ENCODE measurements at places on chromosomes 7 and 10.

GRCh38 chr10:18607503-18608378 is 43.6 kb downstream of the NSUN6 start:
- DNase-seq = no peak

DNA sequence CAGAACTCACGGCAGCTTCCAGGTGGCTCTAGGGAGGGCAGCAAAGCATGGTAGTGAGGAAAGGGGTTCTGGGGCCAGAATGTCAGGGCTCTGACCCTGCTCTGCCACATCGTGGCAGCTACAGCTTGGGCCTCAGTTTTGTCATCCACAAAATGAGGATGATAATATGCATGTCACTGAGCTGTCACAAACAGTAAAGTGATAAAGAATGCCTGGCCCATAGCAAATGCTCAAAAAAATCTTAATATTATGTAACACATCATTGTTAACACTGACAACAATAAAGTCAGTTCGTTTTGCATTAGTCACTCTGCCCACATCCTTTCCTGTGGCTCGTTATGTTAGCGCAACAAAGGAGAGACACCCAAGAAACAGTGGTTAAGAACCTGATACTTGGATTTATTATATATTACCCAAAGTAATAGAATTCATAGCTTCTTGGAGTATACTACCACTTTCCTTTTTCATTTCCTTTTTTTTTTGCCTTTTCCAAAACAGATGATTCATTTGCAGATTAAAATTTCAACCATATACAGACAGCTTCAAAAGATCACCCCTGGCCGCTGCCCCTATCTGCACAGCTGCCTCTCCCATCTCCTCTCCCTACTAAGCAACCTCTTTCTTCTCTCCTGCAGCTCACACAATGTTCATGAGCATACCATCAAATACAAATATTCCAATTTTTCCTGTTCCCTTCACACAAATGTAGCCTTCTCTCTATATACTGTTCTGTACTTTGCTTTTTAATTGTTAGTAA is 45.5 kb upstream of the DDC start:
- DNase-seq = no peak

DNA sequence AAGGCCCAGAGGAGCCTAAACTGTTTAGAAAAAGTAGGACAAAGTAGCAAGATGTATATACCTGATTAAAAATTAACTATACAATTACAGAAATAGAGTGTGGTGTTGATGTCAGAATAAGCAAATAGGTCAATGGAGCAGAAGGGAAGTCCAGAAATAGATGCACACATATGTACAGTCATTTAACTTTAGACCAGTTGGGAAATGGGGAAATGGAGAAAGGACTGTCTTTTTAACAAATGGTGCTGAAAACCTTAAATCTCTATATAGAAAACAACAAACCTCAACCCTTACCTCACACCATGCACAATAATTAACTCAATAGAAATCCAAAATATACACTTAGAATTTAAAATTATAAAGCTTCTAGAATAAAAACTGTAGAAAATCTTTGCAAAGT is 72.2 kb downstream of the CH25H start:
- no peak for DNase-seq

DNA sequence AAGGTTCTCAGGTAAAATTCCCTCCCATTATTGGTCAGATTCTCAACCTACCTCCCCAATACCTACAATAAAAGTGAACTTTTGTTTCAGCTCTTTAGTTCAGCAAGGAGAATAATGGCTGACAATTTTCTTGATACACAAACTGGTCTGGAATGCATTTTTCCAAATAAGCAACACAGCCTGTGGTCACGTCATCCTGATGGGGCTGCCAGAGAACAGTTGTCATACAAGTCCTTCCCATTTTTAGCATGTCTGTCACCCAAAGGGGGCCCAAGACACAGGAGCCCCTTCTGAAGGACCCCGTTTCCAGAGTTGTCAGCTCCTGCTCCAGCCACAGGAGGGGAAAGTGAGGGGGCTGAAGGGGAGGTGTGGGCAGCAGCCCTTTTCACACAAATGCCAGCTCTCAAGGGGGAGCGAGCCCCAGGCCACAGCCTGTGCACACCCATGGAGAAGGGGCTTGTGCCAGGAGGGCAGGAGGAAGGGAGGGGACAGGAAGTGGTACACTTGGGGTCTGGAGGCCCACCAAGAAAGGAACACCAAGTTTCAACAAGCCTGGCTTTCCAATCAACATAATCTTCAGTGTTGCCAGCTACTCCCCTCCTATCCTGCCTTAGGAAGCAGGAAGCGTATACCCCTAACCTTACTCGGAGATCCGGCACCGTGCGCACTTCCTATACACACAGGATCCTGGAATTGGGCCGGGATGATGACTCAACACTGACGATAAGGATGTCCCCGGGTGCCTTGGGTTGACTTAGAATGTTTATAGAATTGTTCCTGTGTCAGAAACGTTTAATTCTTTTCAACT is 43.4 kb upstream of the PDLIM1 start:
- DNase-seq = no peak

- peak; percentile 32 for DNase-seq
Measured at GRCh38 chr7:2803755-2804154, 40.4 kb downstream of the GNA12 start.

DNA sequence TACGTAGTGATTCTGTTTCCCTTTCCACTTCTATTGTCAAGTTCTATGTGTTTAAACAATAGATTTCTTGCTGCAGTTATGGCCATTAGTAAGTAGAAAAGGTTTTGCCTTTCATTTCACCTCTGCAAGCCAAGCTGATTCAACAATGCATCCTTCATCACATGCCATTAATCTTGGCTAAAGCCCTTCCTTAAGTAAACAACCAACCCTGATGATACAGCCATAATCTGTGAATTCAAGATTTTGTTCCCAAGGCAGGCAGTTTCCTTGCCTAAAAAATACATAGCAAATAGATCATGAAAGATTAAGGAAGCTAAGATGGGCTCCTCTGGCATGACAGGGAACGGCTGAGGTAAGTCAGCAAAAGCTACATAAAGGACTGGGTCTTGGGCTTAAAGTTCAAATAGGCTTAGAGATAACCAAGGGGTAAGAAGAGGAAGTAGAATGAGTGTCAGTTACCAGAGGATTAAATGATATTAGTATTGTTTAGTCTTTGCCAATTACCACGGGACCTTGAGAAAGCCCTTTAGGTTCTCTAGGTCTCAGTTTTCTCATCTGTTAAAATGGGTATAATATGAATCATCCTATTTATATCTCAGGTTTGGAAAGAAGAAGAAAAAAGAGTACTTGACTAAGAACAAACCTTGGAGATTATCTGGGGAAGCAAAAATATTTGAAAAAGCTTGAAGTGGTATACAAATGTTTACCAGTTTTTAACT is 35.9 kb upstream of the ANK3 start:
- no peak for DNase-seq

- no peak for DNase-seq
Measured at GRCh38 chr10:99328579-99329303, 415 bp upstream of the CNNM1 start.

DNA sequence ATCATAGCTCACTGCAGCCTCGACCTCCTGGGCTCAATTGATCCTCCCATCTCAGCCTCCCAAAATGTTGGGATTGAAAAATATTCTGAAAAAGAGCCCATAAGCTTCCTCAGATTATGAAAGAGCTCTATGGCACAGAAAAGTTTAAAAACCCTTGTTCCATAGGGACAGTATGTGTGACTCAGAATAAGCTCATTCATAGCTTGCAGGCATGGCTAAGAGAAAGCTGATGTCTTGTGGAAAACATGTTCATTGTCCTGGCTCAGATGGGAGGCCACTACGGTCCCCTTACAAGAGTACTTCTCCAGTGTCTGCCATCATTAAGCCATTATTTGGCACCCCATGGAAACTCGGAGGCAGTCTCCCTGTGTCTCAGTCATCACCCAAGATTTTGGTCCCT is 64.0 kb downstream of the CCDC3 start:
- peak; percentile 13 for DNase-seq

DNA sequence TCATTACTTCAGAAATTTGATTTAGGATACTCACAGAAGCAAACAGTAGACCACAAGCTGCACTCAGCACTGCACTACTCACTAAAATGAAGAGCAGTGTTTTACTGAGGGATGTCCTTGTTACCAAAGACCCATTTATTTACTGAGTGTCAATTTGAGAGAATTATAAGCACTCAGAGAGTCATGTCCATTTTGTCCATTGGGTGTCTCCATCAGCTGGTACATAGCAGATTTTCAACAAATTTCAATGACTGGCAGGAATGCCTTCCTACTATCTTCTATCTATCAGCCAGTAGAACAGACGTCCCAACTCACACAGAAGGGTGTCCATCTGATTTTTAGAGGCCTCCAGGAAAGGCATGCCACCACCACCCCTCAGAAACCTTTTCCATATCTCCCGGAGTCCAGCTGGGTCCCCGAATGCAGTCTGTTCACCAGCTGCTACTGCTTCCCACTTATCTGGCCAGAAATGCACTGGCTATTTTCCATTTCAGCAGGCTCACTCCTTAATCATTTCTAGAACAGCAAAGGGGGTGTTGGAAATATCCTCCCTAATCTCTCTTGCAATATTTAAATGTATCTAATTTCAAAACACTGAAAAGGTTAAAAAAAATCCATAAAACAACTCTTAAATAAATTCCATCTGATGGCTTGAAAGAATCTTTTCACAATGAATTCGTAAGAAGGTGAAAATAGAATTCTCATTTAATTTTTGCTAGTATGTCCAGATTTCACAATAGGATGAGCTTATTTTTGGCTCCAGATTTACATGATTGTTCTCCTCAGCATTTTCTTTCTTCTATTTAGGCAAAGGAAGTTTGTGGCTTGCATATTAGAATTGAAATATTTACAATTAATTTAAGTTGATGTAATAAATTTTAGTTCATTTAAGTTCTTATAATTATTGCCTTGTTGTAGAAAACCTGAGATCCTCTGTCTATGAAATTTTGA is 1164.0 kb upstream of the CELF2 start:
- no peak for DNase-seq

DNA sequence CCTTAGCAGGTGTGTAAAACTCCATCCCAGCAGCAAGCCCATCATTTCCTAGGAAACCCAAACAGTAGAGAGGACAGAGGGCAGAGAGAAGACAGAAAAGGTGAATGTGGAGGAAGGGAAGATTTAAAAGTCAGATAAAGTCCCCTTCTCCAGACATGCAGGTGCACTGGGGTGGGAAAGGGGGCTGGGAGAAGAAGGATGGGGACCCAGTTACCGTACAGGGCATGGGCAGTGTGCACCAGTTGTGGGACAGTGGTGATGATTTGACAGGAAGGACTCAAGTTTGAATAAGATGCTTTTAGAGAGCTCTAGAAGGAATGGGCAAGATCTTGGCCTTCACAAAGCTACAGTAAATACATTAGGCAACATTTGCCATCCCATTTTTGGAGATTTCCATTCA is 110.7 kb upstream of the PLXNA4 start:
- DNase-seq = no peak

GRCh38 chr10:34244756-34245484 is 570.2 kb downstream of the PARD3 start:
- DNase-seq = no peak

DNA sequence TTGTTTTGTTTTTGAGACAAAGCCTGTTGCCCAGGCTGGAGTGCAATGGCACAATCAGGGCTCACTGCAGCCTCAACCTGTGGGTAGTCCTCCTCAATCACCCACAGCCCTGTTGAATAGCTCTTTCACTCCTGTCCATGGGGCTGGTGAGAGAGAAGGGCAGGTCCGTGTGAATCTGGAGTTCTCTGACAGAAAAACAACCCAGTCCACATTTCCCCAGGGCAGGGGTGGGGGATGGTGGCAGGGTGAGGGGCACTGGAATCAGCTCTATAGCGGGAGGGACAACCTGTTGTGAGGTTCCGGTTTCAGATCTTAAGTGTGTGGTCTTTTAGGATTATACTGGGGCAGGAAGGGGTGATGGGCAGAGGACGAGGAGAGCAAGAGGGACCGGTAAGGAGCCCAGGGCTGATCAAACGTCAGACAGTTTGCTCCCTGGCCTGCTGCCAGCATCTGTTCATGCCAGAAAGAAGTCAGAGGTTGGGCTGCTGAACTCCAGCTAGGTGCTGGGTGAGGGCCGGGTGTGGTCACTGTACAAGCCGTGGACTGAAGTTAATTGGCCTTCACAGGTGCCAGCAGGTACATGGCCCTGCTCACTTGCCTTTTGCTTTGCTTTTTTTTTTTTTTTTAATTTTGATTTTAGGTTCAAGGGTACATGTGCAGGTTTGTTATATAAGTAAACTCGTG is 33.2 kb upstream of the MKRN1 start:
- DNase-seq = no peak

- DNase-seq = no peak
Measured at GRCh38 chr7:84092207-84092606, 102.4 kb downstream of the SEMA3A start.

DNA sequence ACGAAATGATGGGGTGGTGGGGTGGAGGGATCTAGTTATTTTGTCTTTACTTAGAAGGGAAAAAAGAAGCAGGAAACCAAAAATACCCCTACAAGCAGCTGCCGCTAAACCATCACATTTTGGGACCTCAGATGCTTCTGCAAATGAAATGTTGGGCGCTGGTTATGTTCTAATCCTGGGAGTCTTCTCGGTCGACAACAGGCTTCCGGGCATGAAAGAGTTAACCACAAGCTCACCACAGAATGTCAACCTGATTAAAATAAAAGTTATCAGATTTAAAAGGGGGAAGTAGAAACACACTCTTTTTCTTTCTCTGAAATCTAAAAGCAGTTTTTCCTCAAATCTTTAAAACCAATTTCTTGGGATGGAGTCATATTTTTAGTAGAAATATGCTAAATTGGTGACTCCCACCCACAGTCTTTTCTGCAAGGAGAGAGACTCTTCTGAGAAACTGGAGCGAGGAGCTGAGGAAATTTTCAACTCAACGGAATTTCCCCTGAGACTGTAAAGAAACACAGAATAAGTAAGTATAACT is 16.8 kb downstream of the IL2RA start:
- DNase-seq = peak; percentile 36

- DNase-seq = no peak
Measured at GRCh38 chr10:5811387-5811821, 1.8 kb downstream of the GDI2 start.

- no peak for DNase-seq
Measured at GRCh38 chr7:28953633-28954032, 4.5 kb downstream of the TRIL start.

DNA sequence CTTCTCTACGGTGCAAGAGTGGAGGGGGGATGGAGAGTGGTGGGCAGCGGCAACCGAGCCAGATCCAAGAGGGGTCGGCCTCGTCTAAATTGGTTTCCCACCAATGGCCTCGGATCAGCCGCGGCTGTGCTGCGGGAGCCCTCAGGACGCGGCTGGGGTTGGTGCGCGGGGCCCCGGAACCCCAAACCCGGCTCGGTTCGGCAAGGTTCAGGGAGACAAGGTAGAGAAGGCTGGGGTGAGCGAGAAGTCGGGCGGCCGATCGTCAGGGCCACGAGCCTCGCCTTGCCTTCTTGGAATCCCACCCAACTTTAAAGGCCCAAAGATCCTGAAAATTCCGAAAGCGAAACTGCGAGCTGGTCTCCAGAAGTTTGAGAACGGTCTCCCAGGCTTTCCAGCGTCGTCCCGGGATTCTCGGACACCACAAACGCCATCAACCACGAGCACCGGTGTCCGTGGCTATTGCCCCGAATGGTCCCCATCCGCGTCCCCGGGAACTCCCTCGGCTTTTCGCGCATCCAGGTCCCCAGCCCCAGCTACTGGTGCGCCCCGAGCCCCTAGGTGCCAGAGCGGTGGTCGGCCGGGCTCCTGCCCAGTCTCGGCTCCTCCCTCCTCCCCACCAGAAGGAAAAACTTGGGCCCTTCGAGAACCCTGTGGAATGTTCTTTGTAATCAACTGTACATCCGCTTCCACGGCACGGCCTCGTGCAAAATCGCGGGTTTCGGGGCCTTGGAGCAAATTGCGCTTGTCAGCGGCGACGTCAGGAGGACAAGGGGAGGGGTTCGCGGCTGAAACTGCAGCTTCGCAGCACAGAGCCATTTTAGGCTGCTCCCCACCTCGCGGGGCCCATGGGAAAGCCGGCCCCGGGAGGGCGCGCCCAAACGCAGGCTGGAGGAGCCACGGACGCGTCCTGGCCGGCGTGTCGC is 3.2 kb downstream of the SFMBT2 start:
- DNase-seq = no peak

Measured in osteocyte (in vitro differentiated cells).